SK-N-MC (cell line): ENCODE measurements at places on chromosomes 4 and X.

DNA sequence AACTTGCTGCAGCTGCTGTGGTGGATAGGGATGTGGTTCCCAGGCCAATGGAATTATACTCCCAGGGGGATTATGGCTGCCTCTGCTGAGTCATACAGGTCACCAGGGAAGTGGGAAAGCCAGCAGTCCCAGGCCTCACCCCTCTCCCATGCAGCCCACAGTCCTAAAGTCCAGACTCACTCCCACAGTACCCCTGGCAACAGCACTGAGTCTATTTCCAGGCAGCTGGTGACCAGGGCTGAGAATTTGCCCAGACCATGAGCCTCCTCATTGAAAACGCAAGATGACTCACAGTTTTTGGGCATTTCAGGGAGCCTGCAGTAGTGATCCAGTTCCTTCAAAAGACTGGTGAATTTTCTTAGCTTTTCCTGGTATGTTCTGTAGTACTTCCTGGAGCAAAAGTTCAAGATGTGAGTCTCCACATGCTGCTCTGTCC lies 137.6 kb downstream of the NPNT start:
- DNase-seq = no peak

DNA sequence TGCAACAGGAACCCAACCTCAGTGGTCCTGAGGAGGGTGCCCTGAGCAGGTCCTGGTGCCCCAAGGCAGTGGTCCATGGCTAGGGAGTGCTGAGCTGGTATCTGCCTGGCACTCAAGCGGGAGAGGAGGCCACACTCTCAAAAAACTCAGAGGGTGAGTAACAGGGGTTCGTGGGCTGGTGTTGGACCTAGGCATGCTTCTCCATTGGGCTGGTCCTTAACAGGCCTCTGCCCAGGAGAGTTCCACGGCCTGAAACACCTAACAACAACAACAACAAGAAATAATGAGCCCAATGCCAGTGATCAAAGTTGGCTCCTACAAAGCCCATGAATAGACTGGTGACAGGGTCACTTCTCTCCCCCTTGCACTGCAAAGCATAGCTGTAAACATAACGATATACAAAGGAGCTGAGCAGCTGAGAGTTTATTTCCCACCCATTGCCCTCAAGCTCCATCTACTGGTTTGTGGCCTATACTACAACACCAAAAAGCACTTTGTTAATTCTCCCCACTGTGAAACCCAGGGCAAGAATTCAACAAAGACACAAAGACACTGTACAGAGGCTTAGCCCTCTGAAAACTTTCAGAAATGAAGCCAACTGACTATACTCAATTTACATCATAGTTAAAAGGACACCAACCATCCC lies 736.1 kb upstream of the ADGRL3 start:
- DNase-seq = no peak

- DNase-seq = no peak
Measured at GRCh38 chrX:31092476-31092875, 20.6 kb upstream of the FTHL17 start.

GRCh38 chr4:172680691-172681090 lies 487.9 kb upstream of the GALNT7 start:
- DNase-seq = no peak
